ENCODE measurements at places on chromosomes 3 and 15.
A peak's percentile ranks its signal among the peaks of the same experiment; 100 is the strongest.

DNA sequence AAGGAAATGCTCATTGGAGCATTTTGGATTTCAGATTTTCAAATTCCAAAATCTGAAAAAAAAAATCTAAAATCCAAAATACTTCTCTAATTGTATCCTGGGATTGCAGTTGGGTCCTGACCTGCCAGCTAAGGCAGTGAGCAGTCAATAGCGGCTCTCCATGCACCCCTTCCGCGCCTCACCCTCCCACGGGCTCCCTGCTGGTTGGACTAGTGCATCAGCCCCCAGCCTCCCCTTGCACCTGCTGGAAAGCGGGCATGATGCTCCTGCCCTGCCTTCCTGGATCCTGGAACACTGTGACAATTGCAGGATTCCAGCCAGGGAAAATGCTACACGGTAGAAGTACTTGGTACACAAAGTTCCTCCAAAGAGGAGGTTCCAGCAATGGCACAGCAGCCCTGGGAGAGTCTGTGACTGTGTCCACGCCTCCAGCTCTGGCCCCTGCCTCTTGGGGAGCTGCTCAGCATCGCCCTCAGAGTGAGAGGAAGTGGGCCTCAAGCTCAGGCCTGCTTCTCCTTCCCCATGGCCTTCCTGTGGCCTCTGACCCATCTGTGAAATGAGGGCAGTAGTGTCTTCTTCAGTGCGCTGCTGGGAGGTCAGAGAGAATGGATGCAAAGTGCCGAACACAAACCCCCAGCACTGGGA, 39.5 kb upstream of the CHRNB4 start:
- no peak for DNase-seq

DNA sequence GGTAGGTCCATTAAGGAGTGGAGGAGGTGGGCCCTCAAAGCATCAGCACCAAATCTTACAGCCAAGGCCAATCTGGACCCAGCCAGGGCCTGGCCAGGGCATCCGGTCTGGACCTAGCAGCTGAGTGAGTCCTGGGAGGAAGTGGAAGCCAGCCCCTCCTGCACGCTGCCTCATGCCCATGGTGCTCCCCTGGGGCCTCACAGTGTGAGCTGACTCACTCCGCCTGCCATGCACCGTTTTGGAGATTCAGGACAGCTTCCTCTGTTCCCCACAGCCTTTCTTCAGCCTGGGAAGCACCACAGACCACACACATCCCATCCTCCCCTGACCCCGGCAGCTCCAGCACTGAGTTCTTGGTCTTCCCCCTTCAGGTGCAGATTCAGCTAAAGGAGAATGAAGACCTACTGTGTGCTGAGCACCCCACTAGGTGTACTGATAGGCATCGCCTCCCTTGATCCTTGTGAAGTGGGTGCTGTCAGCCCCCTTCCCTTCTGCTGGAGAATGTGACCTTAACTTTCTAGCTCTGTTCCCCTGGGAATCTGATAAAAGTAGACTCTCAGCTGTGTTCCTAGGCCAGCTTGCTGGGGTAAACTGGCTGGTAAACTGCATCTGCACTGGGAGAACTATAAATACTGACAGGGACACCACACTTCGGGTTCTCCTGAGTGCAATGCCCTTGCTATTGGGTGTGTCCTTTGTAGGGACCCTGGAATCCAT, 36.8 kb upstream of the SEC13 start:
- DNase-seq: no peak

DNA sequence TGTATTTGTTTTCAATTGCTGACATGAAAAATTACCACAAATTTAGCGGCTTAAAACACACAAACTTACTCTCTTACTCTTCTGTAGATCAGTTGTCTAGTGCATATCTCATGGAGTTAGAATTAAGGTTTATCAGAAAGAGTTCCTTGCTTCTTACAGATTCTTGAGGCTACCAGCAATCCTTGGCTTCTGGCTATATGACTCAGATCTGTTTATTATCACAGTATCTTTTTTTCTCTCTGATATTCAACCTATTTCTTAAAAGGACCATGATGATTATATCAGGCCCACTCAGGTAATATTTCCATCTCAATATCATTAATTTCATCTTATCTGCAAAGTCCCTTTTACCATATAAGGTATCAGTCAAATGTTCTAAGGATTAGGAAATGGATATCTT, 263.5 kb upstream of the BCHE start:
- DNase-seq: no peak

- no peak for DNase-seq
Measured at GRCh38 chr3:35440826-35441225, 198.5 kb upstream of the ARPP21 start.

DNA sequence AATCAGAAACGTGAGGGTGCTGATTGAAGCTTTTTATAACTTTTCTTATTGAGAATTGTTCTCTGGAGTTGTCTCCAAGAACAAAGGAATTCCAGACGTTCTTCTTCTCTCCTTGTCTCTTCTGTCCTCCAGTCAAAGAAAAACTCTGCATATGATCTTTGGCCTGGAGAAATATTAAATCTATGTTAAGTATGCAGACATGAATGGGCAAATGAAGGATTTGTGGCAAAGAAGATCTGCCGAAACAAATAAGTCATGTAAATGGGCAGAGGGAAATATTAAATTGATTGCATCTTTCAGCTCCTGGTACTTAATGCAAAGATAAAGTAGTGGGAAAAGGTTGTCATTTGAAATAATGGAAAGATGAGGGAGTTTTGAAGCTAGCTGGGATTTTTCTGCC, 74.9 kb downstream of the IGF1R start:
- no peak for DNase-seq

GRCh38 chr3:115676336-115676735, 53.0 kb downstream of the GAP43 start:
- DNase-seq: no peak

GRCh38 chr3:71890356-71890931, 105.5 kb upstream of the PROK2 start:
- no peak for DNase-seq

DNA sequence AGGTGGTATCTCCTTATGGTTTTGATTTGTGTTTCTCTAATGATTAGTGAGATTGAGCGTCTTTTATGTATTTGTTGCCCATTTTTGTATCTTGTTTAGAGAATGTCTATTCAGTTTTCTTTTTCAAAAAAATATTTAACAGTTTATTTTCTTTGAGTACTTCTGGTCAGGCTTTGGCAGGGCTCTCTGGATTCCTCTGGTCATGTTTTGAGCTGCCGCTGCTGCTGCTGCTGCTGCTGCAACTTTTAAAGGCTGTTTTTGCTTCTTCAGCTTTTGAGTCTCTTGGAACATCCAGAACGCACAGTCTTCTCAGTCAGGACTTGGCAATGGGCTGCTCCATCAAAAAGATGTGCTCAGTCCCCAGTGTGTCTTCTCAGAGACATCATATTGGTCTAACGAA, 40.1 kb downstream of the REC114 start:
- no peak for DNase-seq

DNA sequence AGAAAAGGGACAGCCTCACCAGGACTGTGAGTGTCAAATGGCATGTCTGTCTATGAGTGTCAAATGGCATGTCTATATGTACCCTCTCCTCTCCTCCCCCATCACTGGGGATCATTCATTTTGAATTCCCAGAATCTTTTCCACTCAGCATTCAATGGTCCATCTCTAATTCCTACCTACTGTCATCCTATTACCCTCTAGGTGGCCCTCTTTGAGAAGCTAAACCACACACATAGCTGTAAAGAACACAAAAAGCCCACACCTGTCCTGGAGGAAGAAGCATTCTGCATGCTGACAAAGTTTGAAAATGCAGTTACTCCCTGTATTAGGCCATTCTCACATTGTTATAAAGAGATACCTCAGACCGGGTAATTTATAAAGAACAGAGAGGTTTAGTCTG, 46.2 kb upstream of the PYDC2 start:
- DNase-seq: no peak

- no peak for DNase-seq
Measured at GRCh38 chr3:10693457-10693856, 122.6 kb upstream of the SLC6A11 start.

GRCh38 chr15:49101536-49101935, 53.9 kb downstream of the COPS2 start:
- DNase-seq: no peak

DNA sequence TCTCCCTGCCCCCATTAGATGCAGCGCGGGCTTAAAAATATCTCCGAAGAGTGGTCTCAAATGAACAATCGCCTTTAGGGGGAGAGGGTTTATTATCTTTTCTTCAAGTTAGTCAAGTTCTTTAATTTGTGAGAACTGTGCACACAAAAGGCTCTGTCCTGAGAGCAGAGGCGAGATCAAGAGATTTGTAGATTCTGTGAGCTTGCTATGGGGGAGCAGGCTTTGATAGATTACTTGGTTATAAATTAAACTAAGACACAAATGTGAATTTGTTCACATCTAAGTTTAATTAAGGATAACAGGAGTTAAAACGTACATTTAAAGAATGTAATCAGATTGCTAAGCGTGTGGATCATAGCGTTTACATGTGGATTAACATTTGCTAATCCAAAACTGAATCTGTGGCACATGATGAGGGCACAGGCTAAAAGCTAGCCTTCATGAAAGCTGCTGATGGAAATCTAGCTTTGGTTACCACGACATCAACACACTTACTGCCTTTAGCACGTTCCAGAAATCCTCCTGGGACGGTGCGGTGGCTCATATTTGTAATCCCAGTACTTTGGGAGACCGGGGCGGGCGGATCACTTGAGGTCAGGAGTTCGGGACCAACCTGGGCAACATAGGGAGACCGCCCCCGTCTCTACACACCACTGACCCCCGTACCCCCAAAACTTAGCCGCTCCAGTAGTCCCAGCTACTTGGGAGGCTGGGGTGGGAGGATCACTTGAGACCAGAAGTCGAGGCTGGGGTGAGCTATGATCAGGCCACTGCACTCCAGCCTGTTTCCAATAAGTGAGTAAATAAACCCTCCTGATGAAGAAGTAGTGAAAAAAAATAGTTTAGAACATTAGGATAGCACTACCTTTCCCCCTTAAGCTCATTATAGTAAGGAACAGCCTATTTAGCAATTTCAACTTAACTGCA, 1.0 kb upstream of the PRTG start:
- DNase-seq: no peak

DNA sequence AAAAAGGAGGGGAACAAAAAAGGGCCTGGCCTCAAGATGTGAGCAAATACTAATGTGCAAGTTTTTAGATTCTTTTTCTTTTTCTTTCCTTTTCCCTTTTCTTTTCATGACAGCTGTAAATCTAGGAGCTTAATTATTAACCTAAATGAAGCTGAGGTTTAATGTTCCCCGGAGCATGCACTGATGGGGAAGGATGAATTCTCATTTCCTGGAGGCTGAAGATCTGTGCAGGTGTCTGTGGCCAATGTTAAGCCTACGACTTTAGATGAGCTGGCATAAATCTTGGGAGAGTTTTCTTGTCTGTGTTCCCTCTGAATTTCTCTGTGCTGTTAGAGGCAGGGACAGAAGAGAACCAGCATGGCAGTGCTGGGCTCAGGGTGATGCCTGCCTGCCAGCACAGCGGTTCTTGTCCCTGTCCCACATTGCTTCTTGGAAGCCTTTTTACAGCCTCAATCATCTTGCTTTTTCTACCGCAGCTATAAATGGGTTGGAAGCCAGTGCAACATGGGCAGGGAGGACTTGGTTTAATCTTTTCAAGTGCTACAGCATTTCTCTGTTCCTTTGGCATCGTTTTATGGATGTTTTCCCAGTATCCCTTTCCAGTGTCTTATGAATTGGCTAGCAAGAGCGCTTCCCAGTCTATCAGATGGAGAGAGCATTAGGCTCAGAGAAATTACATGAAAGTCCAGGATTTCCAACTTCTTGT, 119.1 kb downstream of the ATG7 start:
- DNase-seq: peak; percentile 68

- DNase-seq: no peak
Measured at GRCh38 chr3:188196232-188196990, 42.5 kb downstream of the LPP start.
